Activated naive CD4-positive, alpha-beta T cell treated with anti-CD3 and anti-CD28 coated beads, Interleukin-2, amount 50 U/mL, for 72 hours (primary cell): ENCODE measurements at places on chromosomes 1 and 21.

DNA sequence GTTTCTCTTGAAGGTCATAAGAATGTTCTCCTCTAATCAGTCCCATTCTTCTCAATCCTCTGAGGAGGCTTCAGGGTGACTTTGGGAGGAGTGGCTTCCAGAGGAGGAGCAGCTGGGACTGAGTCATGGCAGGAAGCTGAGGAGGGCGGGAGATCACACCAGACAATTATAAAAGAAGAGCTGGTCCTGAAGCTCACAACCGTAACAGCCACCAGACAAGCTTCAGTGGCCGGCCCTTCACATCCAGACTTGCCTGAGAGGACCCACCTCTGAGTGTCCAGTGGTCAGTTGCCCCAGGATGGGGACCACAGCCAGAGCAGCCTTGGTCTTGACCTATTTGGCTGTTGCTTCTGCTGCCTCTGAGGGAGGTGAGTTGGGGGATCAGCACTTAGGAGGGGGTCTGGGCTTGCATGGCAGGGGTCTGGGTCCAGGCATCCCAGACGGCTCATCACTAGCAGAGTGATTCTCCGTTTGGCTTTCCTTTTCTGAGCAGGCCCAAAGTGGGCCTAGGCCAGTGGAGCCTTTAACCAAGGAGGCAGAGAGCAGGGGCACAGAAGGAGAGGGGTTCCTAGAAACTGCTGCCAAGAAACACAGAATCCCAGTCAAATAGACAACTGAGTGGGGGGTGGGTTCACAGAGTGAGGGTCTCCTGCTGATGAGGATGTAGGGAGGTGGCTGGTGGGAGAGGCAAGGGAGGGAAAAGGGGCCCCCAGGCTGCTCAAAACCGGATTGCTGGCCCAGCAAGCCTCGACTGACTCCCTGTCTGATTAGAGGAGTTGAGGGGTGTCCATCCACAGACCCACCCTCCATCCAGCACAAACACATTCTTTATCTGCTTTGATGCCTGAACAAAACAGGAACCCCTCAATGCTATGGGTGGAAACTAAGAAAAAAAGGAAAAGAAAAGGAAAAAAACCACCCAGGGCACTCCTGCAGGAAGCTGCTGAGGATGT is at the start of gene ECM1:
Gene ECM1, plus strand, starts transcription at position 198 of the 953 bp plus-strand sequence. Its CDS starts 101 bp downstream, at position 299.
- no peak for DNase-seq

- no peak for DNase-seq
Measured at GRCh38 chr21:45537746-45538291, 4.4 kb downstream of the SLC19A1 start.

- DNase-seq = no peak
Measured at GRCh38 chr1:110736900-110737605, 62.3 kb upstream of the KCNA3 start.

DNA sequence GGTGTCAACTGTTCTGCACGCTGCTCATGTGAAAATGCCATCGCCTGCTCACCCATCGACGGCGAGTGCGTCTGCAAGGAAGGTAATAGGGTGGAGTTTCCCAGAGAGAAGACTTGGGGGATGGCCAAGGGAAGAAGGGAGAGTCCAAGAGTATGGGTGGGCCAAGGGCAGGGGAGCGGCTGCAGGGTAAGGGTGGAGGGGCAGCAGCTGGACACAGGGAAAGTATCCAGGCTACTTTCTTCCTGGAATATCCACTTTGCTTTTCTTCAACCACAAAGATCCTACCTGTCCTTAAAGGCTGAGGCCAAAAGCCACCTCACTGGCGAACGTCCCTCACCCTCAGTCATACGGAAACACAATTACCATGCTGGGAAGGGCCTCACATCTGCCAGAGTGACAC is 11.5 kb upstream of the LRRC71 start:
- DNase-seq = no peak

GRCh38 chr1:12032161-12032621 is 12.9 kb downstream of the MIIP start:
- no peak for DNase-seq

DNA sequence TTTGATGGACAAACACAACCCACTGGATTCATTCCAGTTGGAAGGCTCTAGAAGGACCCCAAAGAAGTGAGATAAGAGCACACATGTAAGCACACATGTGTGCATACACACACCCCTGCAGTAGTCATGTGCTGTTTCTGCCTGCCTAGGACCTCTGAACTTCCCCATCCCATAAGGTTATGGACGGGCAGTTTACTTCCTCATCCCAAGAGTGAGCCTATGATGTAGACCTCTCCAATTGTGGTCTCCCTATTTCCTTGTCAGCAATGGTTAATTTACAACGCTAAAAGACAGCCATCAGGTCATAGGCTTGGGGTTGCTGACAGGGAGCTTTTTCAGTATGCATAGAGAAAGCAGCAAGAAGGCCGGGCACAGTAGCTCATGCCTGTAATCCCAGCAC is 15.4 kb upstream of the ADAR start:
- no peak for DNase-seq

DNA sequence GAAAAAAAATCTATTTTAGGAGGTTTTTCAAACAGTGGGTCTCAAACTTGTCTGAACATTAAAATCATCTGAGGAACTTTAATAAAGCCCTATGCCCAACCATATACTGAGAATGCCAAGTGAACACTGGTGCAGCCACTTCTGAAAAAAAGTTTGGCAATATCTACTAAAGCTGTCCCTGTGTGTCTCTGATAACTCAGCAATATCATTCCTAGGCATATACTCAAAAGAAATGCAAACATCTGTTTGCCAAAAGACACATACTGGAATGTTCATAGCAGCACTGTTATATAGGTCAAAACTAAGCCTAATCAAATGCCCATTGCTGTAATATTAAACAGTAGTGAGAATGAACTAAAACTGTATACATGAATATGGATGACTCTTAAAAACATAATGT is 74.2 kb upstream of the RGS4 start:
- DNase-seq = no peak

- no peak for DNase-seq
Measured at GRCh38 chr21:43598416-43599120, 60.7 kb downstream of the HSF2BP start.

DNA sequence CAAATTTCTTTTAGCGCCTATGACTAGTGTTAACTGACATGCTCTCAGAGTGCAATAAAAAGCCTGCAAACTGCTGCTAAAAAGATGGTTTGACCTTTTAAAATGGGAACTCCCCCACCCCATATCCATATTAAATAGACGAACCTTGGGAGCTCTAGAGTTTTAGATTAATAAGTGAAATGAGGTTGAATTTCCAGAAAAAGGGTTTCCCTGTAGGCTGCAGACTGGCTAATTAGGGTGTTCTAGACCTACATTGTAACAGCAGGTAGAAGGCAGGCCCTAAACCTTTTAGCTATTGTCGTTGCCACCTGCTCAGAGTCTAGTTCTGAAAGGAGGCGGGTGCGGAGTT is 2.2 kb downstream of the FAM78B start:
- no peak for DNase-seq

- no peak for DNase-seq
Measured at GRCh38 chr21:43944757-43945156, 67.4 kb upstream of the TRAPPC10 start.

DNA sequence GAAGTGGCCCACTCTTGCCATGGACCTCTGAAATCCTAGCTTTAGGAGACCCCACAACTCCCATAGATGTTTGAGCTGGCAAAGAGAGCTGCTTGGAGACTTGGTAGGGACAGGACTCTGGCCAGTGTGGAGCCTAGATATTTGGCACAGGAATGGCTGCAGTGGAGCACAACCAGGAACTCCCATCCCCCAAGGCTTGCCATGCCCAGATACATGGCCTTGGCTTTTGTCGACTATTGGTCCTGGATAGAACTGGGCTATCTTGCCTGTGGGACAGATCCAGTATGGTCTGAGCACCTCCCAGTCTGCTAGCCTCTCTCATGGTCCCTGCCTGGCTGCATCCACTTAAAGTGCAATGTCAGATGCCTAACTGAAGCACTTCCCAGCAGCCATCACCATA is 7.8 kb upstream of the GBP2 start:
- DNase-seq = no peak

GRCh38 chr1:11414926-11415538 is 63.9 kb upstream of the DISP3 start:
- no peak for DNase-seq

DNA sequence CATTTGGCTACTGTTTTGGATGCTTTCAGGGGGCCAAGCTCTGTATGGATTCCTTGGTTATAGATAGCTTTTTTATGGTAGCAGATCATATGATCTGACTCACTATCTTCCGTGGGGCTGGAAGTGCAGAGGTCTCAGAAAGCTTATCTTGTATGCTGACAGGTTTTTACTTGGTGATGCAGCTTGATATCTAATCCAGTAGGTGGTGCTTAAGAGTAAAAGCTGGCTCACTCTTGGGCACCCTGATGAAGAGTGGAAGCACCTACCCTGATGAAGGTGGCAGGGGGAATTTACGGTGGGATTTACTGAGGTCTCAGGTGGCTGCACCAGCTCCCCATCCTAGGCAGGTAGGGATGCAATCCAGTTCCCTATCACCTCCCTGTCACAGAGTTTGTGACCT is 151.2 kb downstream of the PTBP2 start:
- DNase-seq = no peak

- DNase-seq = no peak
Measured at GRCh38 chr21:46051821-46052675, 45.9 kb upstream of the COL6A2 start.

- DNase-seq = no peak
Measured at GRCh38 chr1:33666616-33667015, 194.2 kb downstream of the ZSCAN20 start.

DNA sequence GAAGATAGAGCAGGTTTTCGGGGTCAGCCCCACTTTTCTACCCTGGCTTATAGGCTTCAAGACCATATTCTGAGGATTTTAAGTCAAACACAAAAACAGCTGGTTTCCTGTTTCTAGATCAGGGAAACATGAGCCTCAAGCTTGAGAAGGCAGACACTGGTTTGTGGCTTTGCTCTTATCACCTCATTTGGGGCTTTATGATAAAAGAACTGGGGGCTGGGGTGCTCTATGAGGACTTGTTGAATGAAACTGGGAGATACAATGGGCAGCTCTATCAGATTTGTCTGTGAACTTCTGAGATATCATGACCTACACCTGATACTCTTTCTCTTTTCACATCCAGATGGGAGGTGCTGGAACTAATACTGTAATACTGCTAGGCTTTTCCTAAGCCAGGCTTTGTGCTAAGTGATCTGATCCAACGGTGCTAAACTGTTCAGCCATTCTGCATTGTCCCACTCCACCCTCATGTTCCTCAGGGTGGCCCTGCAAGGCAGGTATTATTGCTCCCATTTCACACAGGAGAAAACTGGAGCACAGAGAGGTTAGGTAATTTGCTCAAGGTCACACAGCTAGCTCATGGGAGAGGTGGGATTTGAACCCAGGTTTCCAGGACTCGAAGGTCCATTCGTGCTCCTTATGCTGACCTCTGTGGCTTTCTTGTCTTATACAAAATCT is 6.6 kb downstream of the AJAP1 start:
- DNase-seq = no peak

GRCh38 chr1:180489976-180490375 is 12.4 kb downstream of the ACBD6 start:
- DNase-seq = no peak

GRCh38 chr21:34826836-34827235 is 158.0 kb downstream of the CLIC6 start:
- DNase-seq = no peak

GRCh38 chr1:178311164-178311563 is 185.6 kb downstream of the CLEC20A start:
- no peak for DNase-seq

GRCh38 chr1:16242556-16243214 is 5.7 kb upstream of the CPLANE2 start:
- DNase-seq = no peak

DNA sequence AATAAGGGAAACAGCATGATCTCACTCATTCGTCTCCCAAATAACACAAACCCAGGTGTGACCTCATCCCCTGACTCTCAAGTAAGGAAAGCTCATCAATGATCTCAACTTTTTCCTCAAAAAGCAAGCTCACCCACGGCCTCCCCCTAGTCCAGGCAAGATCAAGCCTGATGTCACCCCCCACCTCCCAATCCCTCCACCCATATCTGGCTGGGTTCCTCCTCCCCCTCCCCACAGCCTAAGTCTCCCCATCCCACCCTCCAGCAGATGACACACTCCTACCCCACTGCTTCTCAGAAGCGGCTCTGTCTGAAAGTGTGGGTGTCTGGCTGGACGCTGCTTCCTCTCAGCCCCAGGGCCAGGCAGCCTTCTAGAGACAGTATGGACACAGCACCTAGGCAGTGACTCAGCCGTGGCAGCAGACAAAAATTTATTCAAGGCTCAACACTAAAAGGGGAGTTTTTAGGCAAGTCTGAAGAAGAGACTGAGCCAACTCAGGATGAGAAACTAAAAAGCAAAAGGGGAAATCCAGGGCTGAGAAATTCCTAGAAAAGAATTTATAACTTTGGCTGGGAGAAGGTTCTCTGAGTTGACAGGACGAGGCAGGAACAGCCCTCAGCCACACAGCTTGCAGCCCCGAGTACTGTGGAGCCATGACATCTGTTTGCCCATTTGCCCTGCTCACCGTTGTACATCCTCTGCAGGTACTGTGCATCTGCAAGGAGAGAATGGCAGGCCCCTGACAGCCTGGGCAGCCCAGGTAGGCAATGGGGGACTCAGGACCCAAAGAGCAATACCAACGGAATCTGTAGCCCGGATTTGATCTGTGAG is 81.6 kb upstream of the LRRC8D start:
- DNase-seq = peak; percentile 79

DNA sequence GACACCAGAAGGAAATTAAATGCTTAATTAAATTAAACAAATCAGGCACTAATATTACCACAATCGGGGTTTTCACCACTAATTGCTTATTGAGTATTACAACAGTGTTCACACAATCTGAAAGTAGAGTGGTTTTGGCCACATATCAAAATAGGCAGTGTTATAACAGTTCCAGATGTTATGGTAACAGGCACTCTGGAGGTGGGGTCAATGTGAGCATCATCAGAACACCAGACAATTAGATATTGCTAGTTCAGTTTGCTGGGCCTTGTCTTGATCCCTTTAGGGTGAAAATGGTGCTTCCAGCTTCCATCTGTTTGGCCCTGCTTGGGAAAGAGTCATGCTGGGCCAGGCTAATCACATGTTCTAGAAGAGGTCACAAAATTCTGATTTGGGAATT is 14.5 kb upstream of the DDAH1 start:
- DNase-seq = no peak

DNA sequence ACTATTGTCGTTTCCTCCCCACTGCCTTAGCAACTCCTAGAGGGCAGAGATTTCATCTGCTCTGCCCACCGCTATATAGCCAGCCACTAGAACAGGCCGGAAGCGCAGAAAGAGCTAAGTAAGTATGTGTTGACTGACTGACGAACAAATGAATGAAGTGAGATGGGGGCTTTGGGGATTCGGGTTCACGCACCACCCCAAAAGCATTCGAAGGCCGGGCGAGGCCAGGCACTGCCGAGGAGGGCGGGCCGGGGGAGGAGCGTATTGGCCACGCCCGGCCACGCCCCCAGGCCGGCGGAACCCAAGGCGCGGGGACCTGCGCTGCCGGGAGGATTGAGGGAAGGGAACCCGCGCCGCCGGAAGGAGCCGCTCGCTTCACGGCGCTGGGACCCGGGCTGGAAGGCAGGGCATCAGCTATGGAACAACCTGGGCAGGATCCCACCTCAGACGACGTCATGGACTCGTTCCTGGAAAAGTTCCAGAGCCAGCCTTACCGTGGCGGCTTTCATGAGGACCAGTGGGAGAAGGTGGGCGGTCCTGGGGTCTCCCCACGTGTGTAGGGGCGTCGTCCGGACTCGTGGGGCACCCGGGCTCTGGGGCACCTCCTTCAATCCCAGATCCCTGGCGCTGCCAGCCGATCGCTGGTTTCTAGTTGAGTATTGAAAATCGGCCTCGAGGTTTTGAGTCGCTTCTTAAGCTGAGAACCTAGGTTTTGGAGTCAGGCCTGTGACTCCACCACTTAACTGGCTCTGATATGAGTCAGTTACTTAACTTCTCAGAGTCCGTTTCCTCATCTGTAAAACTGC is at the start of gene TTC4:
Gene TTC4, plus strand, starts transcription at position 369 of the 806 bp plus-strand sequence. Its CDS starts 48 bp downstream, at position 417.
- peak; percentile 93 for DNase-seq

GRCh38 chr1:108007531-108007930 is 42.6 kb upstream of the VAV3 start:
- no peak for DNase-seq
